Hippocampal formation (tissue), 2 donors: ENCODE measurements at places on chromosomes 6 and 20.

DNA sequence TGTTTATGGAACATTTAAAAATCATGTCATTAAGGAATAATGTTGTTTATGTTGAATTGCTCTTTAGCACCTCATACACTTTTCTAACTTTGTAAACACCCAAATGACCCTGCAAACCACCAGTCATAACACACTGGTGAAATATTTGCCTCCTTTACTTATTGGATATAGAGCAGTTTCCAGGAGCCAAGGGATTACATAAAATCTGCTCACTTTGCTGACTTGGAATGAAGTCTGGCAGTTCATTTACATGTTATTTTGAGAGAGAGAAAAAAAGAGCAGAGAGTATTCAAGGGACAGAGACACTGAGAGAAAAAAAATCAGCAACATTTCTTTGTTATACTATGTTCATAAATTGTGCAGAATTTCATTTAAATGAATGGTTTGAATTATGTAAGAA, 46.6 kb upstream of the DEFB112 start:
- DNase-seq = no peak

DNA sequence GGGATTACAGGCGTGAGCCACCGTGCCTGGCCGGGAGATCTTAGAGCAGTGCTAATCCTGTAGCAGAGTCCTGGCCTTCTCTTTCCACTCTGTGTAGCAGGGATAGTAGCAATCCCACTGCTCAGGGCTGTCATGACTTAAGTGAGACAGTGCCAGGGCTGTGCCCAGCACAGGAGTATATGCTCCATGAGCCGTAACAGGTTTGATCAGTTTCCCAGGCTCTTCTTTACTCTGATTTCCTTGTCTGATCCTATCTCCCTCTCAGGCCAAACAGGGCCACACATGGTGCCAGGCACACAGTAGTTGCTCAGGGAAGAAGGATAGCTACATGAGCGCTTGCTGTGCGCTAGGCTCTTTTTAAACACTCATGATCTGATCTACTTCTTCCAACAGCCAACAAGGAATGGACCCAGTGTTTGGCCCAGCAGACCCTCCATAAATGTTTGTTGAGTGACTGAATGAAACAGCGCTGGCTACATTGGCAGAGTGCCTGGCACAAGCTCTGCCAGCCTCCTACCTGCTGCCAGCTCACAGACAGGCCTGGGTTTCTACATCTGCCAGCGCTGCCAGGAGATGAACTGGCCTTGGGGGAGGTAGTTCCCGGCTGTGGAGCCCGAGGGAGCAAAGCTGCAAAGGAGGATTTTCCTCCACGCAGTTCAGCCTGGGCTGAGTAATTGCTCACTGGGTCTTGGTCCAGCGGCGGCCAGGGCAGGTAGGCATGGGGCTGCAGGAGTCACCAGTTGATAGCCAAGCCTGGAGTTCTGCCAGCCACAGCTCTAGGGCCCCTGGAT, 36.9 kb downstream of the SNAI1 start:
- DNase-seq = no peak

- no peak for DNase-seq
Measured at GRCh38 chr20:15916623-15917022, 656.6 kb downstream of the KIF16B start.

- DNase-seq = no peak
Measured at GRCh38 chr6:79787626-79788025, 156.5 kb downstream of the SH3BGRL2 start.

GRCh38 chr6:35716798-35717197, 20.0 kb upstream of the ARMC12 start:
- DNase-seq = no peak
